ENCODE measurements at places on chromosomes 5 and 9.

- no peak for DNase-seq
These were observed 161.4 kb downstream of the PIK3R1 start for GRCh38 chr5:68376935-68377334.

- no peak for DNase-seq
These were observed 331.3 kb upstream of the RFX3 start for GRCh38 chr9:3857091-3857490.

- DNase-seq: no peak
These were observed 38.8 kb downstream of the OTP start for GRCh38 chr5:77599679-77600078.

- no peak for DNase-seq
These were observed 79.0 kb downstream of the ADCY2 start for GRCh38 chr5:7474821-7475403.

DNA sequence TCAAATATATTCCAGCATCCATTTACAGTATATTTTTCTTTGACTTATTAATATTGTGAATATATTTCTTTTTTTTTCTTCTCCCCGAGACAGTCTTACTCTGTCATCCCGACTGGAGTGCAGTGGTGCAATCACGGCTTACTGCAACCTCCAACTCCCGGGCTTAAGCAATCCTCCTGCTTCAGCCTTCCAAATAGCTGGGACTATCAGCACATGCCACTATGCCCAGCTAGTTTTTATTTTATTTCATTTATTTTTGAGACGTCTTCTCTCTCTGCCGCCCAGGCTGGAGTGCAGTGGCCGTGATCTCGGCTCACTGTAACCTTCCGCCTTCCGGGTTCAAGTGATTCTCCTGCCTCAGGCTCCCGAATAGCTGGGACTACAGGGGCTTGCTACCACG lies 7.4 kb upstream of the GLIPR2 start:
- DNase-seq: no peak

DNA sequence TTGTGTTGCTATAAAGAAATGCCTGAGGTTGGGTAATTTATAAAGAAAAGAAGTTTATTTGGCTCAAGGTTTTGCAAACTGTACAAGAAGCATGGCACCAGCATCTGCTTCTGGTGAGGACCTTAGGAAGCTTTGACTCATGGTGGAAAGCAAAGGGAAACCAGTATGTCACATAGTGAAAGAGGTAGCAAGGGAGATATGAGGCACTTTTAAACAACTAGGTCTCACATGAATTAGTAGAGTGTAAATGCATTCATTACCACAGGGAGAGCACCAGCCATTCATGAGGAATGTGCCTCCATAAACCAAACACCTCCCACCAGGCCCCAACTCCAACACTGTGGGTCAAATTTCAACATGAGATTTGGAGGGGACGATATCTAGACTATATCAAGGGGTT lies 40.8 kb downstream of the OR2Y1 start:
- DNase-seq: no peak

DNA sequence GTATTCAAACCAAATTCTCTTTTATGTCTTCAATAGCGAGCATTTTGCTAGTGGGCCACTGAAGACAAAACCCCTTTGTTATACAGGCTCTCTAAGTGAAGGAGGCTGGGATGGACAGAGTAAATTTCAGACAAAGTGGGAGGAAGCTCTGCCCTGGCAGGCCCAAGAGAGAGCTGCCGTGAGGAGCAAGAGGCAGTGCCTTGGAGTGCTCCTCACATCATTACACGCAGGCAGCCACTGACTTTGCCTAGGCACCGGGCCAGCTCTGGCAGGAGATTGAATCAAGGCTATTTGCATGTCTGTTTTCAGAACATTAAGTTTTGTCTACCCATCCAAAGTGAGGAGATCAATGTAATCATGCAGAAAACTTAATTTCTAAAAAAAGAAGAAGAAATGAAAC lies 167.7 kb downstream of the CCDC192 start:
- no peak for DNase-seq

DNA sequence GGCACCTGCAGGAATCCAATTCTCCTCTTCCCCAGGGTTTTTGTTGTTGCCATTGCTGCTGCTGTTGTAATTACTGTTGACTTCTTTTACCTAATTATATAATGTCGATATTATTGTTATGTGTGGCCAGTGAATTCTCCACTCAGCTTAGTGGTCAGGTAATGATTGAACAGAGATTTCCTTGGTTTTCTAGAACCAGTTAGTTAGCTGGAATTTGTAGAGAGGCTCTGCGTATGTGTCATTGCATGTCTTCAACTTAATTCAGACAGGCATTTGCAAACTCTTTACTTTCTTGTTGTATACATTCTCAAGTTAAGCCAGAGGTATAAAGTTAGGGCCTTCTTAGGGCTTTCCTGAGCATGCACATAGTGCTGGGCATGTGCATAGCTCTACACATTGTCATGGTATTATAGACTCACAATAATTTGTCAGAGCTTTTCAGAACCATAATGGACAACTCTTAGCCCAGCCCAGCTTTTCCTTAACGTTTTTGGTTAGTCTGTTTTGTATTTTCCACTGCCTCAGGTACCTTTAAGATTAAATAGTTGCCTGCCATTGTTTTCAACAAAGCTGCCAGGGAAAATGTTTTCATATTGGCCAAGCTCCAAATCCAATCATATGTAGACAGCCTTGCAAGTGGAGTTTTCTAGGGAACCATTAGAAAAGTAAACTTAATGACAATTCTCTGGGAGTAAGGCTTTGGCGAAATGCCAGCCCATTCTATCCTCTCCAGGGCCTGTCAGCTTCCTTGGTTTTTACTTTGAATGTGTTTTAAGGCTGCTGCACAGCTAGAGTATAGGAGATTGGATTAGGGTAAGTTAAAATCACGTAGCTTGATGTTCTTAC lies 68.1 kb downstream of the UBE2R2 start:
- peak; percentile 46 for DNase-seq

DNA sequence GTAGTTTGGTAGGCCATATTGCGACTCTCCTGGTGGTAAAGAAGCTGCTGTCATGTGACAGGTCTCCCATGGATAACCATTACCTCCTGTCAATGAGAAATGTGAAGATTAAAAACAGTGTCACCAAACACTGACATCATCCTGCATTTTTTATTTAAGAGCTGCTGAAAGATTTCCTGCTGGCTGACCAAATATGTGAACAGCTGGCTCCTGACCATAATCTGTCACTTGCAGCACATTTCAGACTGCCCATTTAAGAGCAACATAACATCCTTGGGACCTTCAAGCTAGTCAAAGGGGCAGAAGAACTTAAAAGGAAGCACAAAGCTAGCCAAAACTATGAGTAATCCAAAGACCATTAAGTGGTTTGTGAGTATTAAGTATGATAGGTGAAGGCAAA lies 288.0 kb downstream of the IZUMO3 start:
- DNase-seq: no peak

GRCh38 chr9:13990331-13990730 lies 323.6 kb downstream of the NFIB start:
- DNase-seq: no peak

GRCh38 chr5:153629027-153629895 lies 138.8 kb downstream of the GRIA1 start:
- peak; percentile 99 for DNase-seq
